Metanephros (tissue), 2 donors: ENCODE measurements at places on chromosomes 11 and 22. TPM values are rescaled to one million over a fixed set of nuclear protein-coding genes. Genes with fewer than 3 reads are reported as not detected.

The HINFP gene
- 26.6 TPM for total RNA-seq

The SVIP gene
- total RNA-seq: 10.3 TPM

The SEPTIN5 gene
- total RNA-seq: 39.4 TPM

The PKP3 gene
- 5.2 TPM for total RNA-seq

The TENM4 gene
- total RNA-seq: 90.9 TPM

The MS4A7 gene
- total RNA-seq: 13.0 TPM
